ENCODE measurements at places on chromosomes 5 and 9. TPM values are rescaled to one million over a fixed set of nuclear protein-coding genes. Genes with fewer than 3 reads are reported as not detected.

GRCh38 chr5:143101121-143101520, 302.4 kb downstream of the NR3C1 start:
- H3K4me3 ChIP-seq: no peak overlapping the region
- H3K36me3 ChIP-seq: no peaks in the 10 kb centered on the region
- DNase-seq: no peak
- H3K4me1 ChIP-seq: peaks cover 3% of the 10 kb centered on the region

GRCh38 chr9:78559449-78559885, 262.5 kb downstream of the PSAT1 start:
- H3K4me1 ChIP-seq: no peaks in the 10 kb centered on the region
- H3K27ac ChIP-seq: no peak overlapping the region
- no peaks in the 10 kb centered on the region for H3K36me3 ChIP-seq
- peaks cover 28% of the 10 kb centered on the region for H3K27me3 ChIP-seq
- no peak for DNase-seq

DNA sequence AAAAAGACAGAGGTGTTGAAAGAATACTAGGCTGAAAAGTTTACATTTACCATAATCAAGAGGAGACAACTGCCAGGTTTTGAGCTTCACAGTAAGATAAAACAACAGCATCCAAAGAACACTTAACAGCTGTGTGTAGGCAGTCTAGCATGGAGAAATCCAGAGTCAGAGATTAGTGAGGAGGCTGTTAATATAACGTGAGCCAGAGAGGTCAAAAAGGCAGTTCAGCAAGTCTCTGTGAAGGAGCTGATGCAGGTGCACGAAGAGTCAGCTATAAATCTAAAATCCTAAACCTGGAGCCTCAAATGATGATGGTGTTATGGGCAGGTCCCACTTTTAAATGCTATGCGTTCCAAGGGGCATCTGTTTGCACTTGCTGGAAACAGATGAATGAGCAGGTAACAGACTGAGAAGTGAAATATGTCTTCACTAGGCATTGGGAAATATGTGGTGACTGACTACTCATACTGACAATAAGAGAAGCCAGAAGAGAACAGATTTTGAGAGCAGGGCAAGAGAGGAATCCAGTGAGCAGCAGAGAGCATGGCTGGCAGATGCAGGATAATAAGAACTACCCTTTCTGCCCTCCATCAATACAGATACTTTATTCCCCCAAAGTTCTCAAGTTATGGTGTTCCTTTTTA, 8.7 kb downstream of the APTX start:
- H3K4me1 ChIP-seq: peaks cover 20% of the 10 kb centered on the region
- DNase-seq: peak; percentile 7
- no peak overlapping the region for H3K4me3 ChIP-seq
- H3K27ac ChIP-seq: peak overlapping the region; percentile 67
- peaks cover 12% of the 10 kb centered on the region for H3K36me3 ChIP-seq
- no peaks in the 10 kb centered on the region for H3K27me3 ChIP-seq

DNA sequence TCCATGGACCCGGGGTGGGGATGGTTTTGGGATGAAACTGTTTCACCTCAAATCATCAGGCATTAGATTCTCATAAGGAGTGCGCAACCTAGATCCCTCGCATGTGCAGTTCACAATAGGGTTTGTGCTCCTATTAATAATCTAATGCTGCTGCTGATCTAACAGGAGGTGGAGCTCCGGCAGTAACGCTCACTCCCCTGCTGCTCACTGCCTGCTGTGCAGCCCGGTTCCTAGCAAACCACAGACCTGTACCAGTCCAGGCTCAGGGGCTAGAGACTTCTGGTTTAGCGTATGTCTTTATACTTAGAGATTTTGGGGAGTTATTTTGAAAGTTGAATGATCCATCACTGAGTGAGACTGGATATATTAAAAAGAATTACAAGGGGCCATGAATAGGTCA, 50.2 kb downstream of the RICTOR start:
- H3K4me1 ChIP-seq: no peaks in the 10 kb centered on the region
- H3K27me3 ChIP-seq: no peaks in the 10 kb centered on the region
- no peak for DNase-seq

DNA sequence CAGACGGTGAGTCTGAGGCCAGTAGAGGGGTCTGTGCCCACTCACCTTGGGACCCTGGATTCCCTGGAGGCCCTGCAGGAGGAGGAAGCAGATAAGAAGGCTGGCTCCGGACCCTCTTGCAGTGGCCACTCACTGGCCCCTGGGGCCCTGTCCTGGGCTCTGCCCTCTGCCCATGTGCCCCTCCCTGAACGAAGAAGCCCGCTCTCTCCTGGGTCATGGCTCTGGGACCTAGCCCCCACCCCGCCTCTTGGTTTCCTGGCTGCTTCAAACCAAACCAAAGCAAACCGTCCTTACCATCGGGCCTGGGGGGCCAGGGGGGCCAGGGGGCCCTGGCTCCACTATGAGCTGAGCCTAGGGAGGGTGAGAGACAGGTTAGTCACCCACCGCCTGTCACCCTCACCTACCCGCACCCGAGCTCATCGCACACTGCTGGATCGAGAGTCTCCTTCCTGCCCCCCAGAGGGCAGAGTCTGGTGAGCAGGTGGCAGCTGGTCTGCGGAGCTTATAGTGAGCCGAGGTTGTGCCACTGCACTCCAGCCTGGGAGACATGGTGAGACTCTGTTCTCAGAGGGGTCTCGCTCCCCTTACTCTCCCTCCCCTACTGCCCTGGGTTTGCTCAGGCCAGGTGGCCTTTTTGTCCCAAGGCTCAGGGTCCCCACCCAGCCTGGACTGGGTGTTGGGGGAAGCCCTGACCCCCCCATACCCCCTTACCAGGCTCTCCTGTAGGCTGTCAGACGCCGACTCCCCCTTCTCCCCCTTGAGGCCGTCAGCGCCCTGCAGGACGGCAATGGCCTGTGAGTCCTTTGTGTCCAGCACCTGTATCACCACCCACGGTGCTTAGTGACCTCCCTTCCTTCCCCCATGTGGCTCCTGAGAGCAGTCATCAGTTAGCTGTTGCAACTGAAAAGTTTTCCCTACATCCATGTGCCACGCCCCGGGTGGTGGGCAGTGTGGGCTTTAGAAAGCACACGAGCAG, 15.2 kb upstream of the PHYKPL start:
- no peaks in the 10 kb centered on the region for H3K27me3 ChIP-seq
- no peak for DNase-seq
- no peaks in the 10 kb centered on the region for H3K4me1 ChIP-seq
- H3K4me3 ChIP-seq: no peak overlapping the region
- H3K27ac ChIP-seq: no peak overlapping the region

DNA sequence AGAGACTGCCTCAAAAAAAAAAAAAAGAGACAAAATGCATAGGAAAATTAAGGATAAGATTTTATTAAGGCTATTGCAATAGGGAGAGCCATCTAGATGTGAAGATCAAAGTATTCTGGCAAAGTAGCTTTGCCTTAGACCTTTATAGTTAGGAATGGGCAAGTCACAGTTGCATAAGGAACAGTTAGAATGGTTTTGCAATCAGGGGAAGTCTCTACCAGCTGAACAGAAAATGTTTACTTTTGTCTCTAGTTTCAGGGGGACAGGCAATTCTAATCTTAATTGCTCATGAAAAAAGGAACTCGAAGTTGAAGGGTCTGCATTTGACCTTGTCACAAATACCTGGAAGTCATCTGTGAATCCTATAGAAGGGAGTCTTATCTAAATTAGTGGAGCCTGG, 13.1 kb upstream of the ATP6V1G1 start:
- DNase-seq: no peak
- H3K4me1 ChIP-seq: no peaks in the 10 kb centered on the region
- H3K27me3 ChIP-seq: no peaks in the 10 kb centered on the region
- H3K4me3 ChIP-seq: no peak overlapping the region

DNA sequence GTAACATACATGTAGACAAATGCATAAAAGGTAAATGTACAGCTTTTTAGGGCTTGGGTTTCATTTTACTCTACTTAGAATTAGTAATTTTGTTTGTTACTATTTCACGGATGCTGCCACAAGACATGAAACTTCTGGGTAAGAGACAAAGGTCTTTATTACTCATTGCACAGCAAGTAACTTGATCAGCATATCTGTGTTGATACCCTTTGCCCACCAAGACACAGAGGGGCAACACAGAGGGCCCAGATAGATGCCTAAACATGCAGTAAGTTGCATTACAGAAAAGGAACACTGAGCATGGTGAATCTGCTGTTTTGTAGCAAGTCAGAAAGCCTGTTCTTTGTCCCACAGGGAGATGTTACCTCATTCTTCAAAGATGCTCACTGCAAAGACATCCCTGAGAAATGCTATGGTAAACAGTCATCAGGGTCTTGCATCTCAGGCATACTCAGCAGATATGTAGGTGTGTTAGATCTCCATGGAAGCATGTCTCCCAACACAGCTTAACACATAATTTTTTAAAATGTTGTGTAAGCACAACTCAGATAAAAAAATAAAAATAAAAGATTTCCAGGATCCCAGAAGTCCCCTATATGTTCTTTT, 10.3 kb downstream of the ITGA2 start:
- DNase-seq: no peak
- no peak overlapping the region for H3K27ac ChIP-seq
- H3K36me3 ChIP-seq: no peaks in the 10 kb centered on the region
- no peak overlapping the region for H3K4me3 ChIP-seq
- no peaks in the 10 kb centered on the region for H3K27me3 ChIP-seq

DNA sequence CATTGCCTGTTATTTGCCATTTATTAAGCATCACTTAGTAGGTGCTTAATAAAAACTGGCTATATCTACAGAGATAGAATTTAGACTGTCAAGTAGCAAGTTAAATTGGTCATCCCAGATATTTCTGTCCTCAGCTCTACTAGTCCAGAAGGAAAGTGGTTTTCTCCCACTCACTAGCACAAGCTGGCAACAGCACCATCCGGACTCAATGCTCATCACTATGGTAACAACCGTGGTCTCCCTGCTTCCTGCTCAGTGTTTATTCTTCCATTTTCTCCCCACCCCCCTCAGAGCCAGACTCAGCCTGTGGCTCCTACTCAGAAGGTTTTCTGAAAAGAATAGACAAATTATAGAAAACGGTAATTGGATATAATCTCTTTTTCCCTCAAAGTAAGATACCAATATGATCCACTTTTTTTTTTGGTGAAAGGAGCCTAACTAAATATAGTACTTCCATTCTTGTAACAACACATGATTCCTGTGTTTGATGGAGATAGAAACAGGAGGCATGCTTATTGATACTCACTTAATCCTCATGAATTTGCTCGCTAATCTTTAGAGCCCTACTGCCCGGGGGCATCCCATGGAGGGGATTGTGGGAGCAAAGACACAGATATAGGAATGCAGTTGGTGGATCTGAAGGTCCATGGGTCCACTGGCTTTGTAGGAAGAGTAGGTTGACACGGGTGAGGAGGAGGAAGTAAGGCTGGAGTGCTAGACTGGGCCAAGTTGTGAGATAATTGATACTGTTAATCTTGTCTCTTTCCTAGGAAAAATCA, 191.4 kb downstream of the MAN2A1 start:
- no peak for DNase-seq
- no peak overlapping the region for H3K4me3 ChIP-seq
- H3K27me3 ChIP-seq: no peaks in the 10 kb centered on the region
- H3K4me1 ChIP-seq: no peaks in the 10 kb centered on the region
- no peak overlapping the region for H3K27ac ChIP-seq

GRCh38 chr5:116303340-116303739, 218.5 kb downstream of the COMMD10 start:
- no peak overlapping the region for H3K4me3 ChIP-seq
- peaks cover 5% of the 10 kb centered on the region for H3K4me1 ChIP-seq
- H3K27me3 ChIP-seq: no peaks in the 10 kb centered on the region
- no peaks in the 10 kb centered on the region for H3K36me3 ChIP-seq
- H3K27ac ChIP-seq: no peak overlapping the region

DNA sequence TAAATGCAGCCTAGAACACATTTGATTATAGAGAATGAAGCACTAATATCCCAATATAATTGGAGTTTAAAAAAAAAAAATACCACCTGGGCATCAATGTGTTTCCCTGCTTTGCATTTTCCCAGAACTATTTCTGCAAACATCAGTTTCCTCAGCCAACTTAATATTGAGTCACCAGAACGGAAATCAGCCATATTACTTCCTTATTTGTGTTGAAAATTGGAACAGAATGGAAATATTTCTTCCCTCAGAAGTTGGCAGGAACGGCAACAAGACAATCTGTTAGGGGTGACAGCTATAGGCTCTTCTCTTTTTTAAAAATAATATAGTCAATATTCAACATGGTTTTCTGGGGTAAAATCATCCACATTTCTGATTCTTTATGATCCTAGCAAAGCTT, 4.0 kb downstream of the MFAP3 start:
- H3K27ac ChIP-seq: no peak overlapping the region
- no peak for DNase-seq
- H3K27me3 ChIP-seq: no peaks in the 10 kb centered on the region
- no peaks in the 10 kb centered on the region for H3K36me3 ChIP-seq
- H3K4me1 ChIP-seq: no peaks in the 10 kb centered on the region

GRCh38 chr5:5588386-5588785, 165.9 kb downstream of the ICE1 start:
- H3K4me1 ChIP-seq: no peaks in the 10 kb centered on the region
- H3K4me3 ChIP-seq: no peak overlapping the region
- DNase-seq: no peak
- H3K27ac ChIP-seq: no peak overlapping the region

DNA sequence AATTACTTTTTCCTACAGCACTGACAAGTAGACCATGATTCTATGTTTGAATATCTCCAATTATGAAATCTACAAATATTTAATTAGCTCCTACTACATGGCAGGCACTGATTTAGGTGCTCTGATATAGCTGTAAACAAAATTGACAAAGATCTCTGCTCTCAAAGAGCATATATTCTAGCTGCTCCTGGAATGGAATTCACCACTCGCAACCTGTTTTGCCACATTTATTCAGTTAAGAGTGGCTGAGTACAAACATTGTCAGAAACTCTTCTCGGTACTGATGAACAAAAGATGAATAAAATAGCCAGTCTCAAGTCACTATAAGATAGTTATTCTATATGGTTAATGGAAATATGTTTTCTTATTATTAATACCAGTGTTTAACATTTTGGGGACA, 114.2 kb upstream of the PDE4D start:
- H3K27ac ChIP-seq: no peak overlapping the region
- H3K4me1 ChIP-seq: no peaks in the 10 kb centered on the region
- H3K27me3 ChIP-seq: no peaks in the 10 kb centered on the region
- no peaks in the 10 kb centered on the region for H3K36me3 ChIP-seq

The KIF12 gene
- polyA plus RNA-seq: 0.64 TPM

DNA sequence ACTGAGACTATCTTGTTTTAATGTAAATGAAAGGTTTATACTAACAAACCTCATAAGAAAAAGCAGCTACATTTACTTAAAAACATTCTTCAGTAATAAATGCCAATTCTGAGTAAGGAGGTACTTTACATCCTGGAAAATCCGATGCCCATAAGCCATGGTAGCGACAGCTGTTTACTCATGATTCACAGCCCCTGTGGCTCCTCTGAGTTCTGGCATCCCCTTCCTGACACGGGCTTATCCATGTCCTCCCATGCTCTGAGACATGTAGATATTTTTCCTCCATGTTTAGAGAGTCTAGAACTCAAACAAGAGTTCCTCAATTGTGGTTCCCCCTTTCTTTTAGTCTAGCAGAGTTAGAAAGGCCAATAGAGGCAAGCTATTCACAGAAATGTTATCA, 63.1 kb upstream of the DEPDC1B start:
- H3K27me3 ChIP-seq: no peaks in the 10 kb centered on the region
- DNase-seq: no peak

Measured in cardiac muscle cell (in vitro differentiated cells and primary cell).